Naive B cell (primary cell): ENCODE measurements at places on chromosomes 3 and 15.

DNA sequence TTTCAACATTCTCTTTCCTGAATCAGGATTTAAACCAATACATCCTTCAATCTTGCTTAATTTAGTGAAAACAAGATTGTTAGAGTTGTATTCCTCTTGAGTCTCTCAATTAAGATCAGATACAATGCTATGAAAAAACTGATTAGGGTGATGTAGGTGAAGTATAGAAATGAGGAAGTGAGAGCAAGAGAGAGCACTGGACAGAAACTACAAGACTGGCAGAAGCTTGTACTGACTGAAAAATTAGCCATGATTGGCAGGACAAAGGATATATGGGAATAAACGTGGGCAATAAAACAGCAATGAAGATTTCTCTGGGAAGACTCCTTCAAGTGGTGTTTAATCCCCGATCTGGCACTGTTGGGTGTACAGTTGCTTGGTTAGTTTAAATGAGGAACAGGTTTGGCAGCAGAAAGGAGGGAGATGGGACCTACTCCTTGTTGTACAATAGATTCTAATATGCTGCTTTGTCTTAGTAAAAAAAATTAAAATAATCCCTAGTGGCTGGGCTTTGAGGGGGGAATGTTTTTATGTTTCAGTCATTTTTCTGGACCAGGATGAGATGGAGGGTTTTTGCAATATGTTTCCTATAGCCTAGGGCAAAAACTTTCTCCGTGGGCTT lies 252.7 kb downstream of the SLC9A9 start:
- peak; percentile 44 for DNase-seq

- DNase-seq = no peak
These were observed 52.8 kb upstream of the GRM7 start for GRCh38 chr3:6807967-6808588.

GRCh38 chr3:102132370-102132769 lies 283.1 kb downstream of the NFKBIZ start:
- no peak for DNase-seq

- no peak for DNase-seq
These were observed 14.7 kb downstream of the SHOX2 start for GRCh38 chr3:158091531-158091930.

GRCh38 chr3:31384117-31384516 lies 148.6 kb upstream of the STT3B start:
- DNase-seq = no peak

DNA sequence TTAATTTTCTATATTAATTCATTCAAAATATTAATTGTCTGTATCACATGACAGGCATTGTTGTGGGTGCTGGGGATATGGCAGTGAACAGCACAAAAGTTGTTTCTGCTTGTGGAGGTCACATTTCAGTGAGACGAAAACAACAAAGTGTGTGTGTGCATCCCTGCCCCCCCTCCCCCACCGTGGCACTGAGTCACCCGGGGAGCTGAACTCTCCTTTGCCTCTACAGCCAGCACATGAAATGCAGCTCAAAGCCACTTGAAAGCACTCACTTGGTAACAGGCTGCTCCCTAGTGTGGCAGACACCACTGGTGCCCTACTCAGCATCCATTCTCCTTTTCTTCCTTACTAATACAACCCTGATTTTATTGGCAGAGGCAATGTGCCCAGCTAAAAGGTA lies 16.9 kb upstream of the SCAMP5 start:
- DNase-seq = no peak

- DNase-seq = no peak
These were observed 208.8 kb upstream of the IL12A start for GRCh38 chr3:159779883-159780282.

DNA sequence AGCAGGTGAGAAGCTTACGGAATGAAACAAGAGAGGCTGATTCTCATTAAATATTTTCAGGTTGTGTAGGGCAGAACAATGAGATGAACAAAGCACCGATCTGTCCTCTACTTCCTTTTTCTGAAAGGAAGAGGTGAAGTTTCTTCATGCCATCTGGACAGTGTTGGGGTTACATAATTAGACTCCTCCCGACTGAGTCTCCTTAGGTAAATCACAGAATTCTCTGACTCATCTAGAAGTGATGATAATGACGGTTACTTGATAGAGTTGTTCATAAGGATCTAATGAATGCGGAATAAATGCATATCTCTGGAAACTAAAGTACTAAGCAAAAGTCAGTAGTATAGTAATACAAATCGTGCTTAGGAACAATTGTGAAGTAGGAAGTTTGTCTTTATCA lies 21.2 kb downstream of the CRTC3 start:
- peak; percentile 59 for DNase-seq

DNA sequence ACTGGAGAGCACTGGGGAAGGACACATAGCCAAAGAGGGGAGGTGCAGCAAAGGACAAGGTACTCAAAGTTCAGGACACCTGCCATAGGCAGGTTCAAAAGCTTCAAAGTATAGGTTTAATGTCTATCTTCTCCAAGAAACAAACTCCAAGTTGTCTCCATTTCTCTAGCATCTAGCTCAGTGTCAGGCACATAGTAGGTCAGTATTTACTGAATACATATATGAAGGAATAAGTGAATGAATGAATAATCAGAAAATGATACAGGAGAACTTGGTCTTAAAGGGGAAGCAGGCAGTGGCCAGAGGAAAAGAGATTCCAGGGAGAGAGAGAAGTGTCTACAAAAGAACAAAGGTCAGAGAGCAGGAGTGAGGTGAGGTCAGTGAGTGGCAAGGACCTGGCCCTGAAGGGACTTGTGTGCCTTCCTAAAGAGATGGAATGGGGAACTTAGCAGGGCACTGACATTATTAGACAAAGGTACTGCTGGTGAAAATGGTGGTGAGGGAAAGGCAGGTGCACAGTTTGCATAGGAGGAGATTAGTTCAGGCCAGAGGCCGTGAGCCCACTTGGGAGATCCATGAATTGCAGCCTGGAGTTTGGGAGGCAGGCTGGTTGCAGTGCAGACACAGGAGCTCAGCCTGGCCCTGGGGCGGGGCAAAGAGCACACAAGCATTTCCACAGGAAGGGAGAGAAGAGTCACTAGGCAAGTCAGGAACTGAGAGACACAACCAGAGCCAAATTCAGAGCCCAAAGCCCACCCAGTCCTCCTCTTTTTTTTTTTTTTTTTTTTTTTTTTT lies 21.4 kb downstream of the TBC1D2B start:
- no peak for DNase-seq

DNA sequence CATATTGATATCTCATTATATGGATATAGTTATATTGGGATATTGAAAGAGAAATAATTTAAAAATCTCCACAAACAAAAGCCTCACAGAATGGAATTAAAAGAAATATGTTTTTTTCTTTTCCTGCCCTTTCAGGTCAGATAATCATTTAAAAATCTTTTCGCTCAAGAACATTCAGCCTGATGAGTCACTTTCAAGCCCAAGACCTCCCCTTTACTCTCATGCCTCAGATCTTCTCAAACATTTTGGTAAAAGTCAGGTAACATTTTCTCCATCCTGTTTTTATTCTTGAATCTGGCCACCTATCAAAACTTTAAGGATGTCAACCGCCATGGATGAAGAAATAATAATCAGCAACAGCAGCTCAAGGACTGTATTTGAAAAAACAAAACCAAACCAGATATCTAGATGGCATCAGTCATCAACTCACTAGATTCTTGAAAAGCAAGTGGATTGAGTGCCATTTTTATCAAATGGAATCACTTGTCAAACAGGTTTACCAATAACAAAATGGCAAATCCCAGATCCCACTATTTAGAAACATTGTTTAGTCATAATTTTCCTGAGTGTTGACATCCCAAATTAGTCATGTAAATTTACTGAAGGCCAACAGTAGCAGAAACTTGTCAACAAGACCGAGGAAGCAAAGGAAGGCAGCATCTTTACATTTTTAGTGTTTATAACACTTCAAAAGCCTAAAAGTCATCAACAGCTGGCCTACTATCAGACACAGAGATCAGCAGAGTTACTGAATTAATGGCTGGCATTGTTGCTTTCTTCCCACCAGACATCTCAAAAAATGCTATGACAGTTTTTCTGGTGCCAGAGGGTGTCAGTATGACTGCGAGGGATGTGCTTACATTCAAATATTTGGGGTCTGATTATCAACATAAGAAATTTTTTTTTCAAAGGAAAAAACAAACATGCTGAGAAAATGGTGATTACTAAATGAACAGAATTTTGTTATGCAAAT lies 444.7 kb downstream of the MAGI1 start:
- DNase-seq = no peak

GRCh38 chr3:48194446-48195071 lies 6.3 kb upstream of the CDC25A start:
- peak; percentile 24 for DNase-seq
